ENCODE measurements at places on chromosomes 2 and 18. TPM values are rescaled to one million over a fixed set of nuclear protein-coding genes. Genes with fewer than 3 reads are reported as not detected.

DNA sequence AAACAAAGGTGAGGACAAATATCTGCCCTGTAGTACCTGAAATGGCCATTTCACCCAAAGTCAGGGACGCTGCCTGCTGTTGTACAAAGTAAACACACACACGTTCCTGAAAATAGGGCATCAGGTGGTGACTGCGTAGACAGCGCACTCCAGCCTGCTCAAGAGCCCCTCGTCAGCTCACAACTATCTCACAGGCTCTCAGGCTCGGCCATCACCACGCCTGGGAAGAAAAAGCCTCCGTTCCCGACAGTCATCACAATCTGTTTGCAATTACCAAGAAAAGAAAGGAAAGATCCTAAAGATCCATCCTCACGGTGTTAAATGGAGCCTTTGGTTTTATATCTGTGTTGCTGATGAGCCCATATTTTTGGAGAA is 230.2 kb downstream of the ZNF516 start:
- H3K4me1 ChIP-seq, result peaks cover 10% of the 10 kb centered on the region
- H3K36me3 ChIP-seq, result no peaks in the 10 kb centered on the region
- H3K27ac ChIP-seq, result no peak overlapping the region
- no peaks in the 10 kb centered on the region for H3K27me3 ChIP-seq
- no peak for DNase-seq

GRCh38 chr2:146214394-146214929 is 1630.4 kb upstream of the ACVR2A start:
- H3K27ac ChIP-seq, result no peak overlapping the region
- H3K4me1 ChIP-seq, result no peaks in the 10 kb centered on the region
- H3K4me3 ChIP-seq, result no peak overlapping the region
- DNase-seq, result no peak

- H3K4me1 ChIP-seq, result peaks cover 3% of the 10 kb centered on the region
- DNase-seq, result no peak
- no peak overlapping the region for H3K4me3 ChIP-seq
- H3K27ac ChIP-seq, result no peak overlapping the region
- H3K27me3 ChIP-seq, result no peaks in the 10 kb centered on the region
- H3K36me3 ChIP-seq, result no peaks in the 10 kb centered on the region
These were observed 65.3 kb downstream of the OLA1 start for GRCh38 chr2:174183076-174183475.

The CCDC85A gene
- total RNA-seq, result not detected

- peak overlapping the region; percentile 57 for H3K27ac ChIP-seq
- H3K4me1 ChIP-seq, result no peaks in the 10 kb centered on the region
- H3K36me3 ChIP-seq, result no peaks in the 10 kb centered on the region
- DNase-seq, result no peak
These were observed 566 bp upstream of the POLI start for GRCh38 chr18:54268751-54269150.

GRCh38 chr2:155651851-155652250 is 680.7 kb downstream of the NR4A2 start:
- H3K4me1 ChIP-seq, result no peaks in the 10 kb centered on the region
- no peak overlapping the region for H3K4me3 ChIP-seq
- no peak for DNase-seq
- no peaks in the 10 kb centered on the region for H3K27me3 ChIP-seq
- H3K36me3 ChIP-seq, result no peaks in the 10 kb centered on the region

The DNAJC5G gene
- 1.4 TPM for total RNA-seq

The AGAP1 gene
- 40.5 TPM for total RNA-seq

The TRIM54 gene
- 4.2 TPM for total RNA-seq

DNA sequence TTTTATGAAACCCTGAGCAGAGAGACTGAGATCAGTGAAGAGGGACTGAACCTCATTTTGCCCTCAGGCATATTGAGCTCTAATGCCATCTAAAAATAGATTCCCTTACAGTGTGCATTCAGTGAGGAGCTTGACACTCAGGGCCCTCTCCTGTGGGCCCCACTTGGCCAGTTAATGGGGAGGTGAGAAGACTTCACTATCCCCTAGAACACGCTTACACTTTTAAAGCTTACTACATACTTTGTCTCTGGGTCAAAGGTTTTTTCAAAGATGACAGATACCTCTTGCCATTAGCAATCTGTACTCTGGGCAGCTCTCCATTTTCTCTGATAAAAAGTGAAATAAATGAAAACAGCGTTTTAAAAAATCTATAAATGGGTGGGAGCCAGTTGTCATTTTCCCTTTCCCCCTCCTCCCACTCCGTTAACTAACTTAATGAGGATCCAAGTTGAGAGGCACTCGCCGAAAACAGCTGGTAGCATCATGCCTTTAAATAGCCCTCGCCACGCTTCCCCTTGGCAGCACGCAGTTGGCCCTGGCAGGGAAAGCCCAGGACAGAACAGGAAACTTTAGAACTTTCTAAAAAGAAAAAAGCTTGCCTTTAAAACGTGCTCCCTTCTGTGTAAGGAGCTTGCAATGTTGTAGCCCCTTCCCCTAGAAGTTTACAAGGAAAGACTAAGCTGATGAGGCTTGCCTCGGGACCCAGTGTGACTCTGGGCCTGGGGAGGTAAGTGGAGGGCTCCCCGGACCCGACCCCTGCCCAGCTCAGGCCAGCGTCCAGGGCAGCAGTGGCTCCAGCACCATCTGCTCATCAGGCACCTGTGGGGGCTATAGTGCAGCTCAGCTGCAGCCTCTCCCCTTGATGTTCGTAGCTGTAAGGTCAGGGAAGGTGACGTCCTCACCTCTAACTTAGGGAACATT is 58.8 kb upstream of the FOSL2 start:
- no peak overlapping the region for H3K27ac ChIP-seq
- no peaks in the 10 kb centered on the region for H3K4me1 ChIP-seq
- H3K4me3 ChIP-seq, result no peak overlapping the region
- H3K27me3 ChIP-seq, result no peaks in the 10 kb centered on the region
- DNase-seq, result no peak
- no peaks in the 10 kb centered on the region for H3K36me3 ChIP-seq
